ENCODE measurements at places on chromosomes 1 and 21. TPM values are rescaled to one million over a fixed set of nuclear protein-coding genes. Genes with fewer than 3 reads are reported as not detected.

SYTL1 gene
- 0.32 TPM for polyA plus RNA-seq

GRCh38 chr1:239899747-239900146, 191.9 kb upstream of the FMN2 start:
- DNase-seq: no peak

RHCE gene
- 0.25 TPM for polyA plus RNA-seq

- DNase-seq: no peak
Measured at GRCh38 chr1:58739856-58740466, 40.1 kb upstream of the MYSM1 start.

GRCh38 chr1:179754041-179754624, 11.0 kb downstream of the FAM163A start:
- peak; percentile 44 for DNase-seq

DNA sequence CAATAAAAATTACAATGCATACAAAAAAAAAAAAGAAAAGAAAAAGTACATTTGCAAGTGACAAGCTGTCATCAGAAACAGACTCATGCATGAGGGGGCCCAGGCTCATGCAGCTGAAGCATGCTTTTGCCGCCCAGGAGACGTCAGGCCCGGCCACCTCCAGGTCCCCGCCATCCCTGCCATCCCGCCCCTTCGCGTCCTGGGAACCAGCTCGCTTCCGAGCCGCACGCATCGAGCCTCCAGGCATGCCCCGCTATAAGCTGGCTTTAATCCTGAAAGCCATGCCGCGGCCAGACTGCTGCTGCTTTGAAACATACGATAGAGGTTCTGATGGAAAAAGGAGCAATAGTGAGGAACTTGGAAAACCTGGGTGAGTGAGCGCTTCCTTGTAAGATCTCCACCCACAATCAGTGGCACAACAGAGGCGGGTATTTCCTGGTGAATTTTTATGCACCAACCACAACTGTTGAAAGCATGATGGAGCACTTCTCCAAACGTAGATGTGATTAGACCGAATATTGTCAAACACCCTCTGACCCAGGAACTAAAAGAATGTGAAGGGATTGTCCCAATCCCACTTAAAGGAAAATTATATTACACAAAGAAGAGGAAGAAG, 113.7 kb downstream of the FAF1 start:
- DNase-seq: no peak

C1orf115 gene
- 0.05 TPM for polyA plus RNA-seq

DNA sequence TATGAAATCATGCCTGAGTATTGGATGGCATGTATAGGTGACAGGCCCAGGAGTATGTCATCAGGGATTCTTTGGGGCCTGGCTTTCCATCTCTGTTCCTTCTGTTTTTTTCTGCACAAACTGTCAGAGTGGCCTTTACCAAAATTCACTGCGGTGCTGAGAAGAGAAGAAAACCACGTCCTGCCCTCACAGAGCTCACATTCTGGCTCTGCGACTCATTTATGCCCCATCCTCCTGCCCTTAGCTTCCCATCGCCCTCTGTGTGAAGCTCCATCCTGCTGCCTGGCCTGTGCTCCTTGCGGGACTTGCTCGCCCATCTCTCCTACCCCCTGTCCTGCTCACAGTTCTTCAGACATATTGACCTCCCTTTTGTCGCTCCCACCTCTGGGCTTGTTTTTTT, 73.4 kb downstream of the HUNK start:
- DNase-seq: no peak

- DNase-seq: no peak
Measured at GRCh38 chr1:7558041-7558461, 213.0 kb upstream of the VAMP3 start.

GRCh38 chr1:162230517-162230916, 146.1 kb downstream of the SPATA46 start:
- no peak for DNase-seq

DNA sequence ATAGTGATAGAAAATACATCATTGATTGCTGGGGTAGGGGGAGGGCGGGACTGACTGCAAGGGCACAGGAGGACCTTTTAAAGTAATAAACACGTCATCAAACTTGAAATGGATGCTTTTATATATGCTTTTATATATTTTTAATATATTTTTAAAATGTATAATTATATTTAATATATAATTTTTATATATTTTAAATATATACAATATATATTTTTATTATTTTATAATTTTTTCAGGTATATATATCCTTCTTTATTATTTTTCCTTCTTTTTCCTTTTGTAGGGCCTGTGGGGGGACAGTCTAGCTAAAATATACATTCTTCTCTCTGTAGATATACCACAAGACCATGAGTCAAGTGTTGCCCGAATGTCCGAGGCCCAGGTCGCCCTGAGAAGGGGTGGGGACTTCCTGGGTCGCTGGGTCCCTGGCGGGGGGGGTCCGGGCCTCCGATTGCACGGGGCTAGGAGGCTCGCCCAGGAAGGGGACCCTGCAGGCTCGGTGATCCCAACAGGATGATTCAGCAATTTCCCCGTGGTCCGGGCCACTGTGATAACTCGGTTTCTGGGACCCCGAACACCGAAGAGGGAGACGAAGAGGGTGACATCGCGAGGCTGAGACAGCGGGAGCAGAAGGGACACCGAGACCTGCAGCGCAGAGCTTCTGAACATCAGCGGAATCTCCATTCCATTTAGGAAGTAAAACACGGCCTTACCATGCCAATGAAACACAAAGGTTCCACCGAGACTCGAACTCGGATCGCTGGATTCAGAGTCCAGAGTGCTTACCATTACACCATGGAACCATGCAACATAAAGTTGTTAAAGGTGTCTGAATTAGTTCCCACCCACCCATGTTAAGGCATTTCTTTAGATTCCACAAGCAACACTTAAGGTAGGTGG, 112.5 kb upstream of the NBPF11 start:
- DNase-seq: no peak

GRCh38 chr1:97577613-97578012, 343.2 kb downstream of the DPYD start:
- no peak for DNase-seq

GRCh38 chr1:207672522-207673130, 27.7 kb downstream of the CR1L start:
- no peak for DNase-seq

EXTL1 gene
- 1.3 TPM for polyA plus RNA-seq

DNA sequence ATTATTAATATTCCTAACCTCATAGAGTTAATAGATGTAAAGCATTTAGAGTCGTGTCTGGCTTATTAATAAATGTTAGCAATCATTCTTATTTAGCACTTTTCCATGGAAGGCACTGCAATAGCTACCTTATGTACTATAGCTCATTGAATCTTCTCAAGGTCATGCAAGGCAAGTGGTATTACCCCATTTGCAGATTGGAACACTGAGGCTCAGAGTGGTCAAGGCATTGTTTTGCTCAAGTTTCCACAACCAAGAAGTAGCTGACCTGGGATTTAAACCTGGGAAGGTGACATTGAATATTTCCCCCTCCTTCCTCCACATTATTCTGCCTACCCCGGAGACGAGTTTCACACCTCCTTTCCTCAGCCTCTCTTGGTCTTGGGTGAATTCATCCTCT, 37.8 kb upstream of the EYA3 start:
- DNase-seq: no peak

- no peak for DNase-seq
Measured at GRCh38 chr1:234409328-234409727, 36.1 kb downstream of the COA6 start.

GRCh38 chr1:198651650-198652400, 13.0 kb downstream of the PTPRC start:
- DNase-seq: no peak

RNU1-4 gene
- not detected for polyA plus RNA-seq

- no peak for DNase-seq
Measured at GRCh38 chr1:30415171-30415940, 308.0 kb downstream of the MATN1 start.
